Esophagus muscularis mucosa (tissue), 4 donors: ENCODE measurements at places on chromosomes 7 and 10.

DNA sequence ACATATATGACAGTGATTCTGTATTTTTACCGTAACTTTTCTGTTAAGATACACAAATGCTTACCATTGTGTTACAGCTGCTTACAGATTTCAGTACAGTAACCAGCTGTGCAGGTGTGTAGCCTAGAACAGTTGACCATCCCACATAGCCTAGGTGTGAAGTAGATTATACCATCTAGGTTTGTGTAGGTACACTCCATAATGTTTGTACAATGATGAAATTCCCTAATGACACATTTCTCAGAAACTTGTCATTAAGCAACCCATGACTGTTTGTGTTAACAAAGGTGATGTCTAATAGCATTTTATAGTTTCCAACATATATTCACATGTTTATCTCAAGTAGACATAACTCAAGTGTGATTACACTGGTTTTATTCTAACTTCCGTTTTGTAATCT is 218.5 kb downstream of the PLXDC2 start:
- no peak for DNase-seq

DNA sequence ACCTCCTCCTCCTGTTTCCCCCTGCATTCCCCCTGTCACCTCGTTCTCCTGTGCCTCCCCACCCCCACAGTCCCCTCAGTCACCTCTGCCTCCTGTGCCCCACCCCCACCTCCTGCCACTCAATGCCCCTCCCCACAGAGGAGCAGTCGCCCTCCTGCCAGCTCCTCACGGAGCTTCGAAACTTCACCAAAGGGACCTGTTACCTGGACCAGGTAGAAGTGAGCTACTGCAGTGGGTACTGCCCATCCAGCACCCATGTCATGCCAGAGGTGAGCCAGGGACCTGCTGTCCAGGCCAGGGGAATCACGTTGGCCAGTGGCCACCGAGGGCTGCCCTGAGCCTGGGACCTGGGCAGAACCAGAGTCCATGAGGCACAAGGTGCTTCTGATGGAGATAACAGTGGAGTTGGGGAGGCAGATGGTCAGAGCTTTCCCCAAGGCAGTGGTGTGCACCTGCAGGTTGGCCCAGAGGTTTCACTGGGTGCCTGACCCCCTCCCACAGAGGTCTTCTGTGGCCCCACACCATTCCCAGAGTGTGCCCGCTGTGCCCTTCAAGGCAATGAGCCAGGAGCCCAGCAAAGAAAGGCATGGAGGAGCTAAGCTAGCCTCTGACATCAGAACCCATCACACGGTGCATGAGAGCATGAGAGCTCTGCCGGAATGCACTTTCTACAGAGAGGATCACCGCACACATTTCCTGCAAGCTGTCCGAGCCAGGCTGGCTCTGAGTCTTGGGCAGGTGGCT is 7.0 kb upstream of the ZNF862 start:
- no peak for DNase-seq

DNA sequence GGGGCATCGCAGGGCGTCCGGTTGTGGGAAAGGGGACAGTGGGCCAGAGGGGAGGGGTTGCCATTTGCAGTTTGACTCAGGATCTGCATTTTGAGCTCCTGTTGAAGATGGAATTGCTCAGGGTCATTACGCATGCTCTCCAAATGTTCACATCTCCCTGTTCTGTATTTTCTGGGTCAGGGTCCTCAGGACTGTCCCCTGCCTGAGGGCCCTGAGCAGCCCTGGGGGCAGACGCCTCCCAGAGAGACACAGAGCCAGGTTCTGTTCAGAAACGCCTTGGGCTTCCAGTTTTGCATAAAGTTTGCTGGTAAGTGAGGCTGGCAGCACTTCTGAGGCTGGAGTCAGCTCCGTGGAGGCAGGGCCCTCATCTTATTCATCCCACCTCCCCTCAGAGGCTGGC is 34.1 kb upstream of the NUB1 start:
- DNase-seq: no peak

- DNase-seq: no peak
Observed at GRCh38 chr7:114928060-114928459, 6.2 kb downstream of the MDFIC start.

DNA sequence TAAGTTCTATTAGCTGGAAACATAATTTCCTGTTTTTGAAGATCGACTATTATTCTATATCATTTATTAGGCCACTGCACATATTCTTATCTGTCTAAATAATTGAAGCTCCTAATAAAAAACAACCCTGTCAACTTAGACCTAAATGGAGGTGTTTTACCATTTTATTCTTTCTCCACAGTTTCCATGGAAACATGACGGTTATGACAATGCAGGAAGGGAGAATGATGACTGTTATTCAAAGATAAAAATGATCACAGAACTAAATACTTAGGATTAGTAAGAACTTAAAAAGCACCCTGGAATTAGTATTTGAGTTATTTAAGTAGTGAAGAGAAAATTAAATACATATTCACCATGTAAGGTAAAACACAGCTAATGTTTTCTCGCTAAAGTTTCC is 119.9 kb upstream of the DKK1 start:
- DNase-seq: no peak

- no peak for DNase-seq
Observed at GRCh38 chr10:88427024-88427423, 156.1 kb downstream of the RNLS start.

DNA sequence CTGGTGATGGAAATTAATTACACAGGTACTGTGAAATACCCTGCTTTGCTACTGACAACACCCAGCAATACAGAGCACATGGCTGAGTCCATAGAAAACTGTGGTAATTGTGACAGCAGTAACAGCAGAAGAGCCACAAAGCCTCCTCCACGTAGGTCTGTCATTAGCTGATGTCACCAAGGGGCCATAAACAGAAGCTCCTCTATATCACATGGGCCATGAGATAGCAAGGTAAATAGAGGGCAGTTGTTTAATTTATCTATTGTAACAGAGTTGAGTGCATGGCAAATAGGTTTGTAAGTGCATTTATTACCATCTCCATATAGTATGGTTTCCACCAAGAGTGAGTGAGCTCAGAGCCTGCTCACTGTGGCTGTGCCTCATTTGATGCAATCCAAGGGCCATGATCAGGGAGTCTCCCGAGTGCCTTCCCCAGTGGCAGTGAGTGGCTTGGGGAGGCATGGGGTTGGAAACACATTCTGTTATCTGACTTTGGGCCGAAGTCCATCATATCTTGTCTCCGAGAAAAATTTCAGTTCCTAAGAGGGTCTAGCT is 281.2 kb downstream of the SKAP2 start:
- no peak for DNase-seq

- DNase-seq: no peak
Observed at GRCh38 chr10:95236068-95236903, 42.2 kb downstream of the ACSM6 start.
